ENCODE measurements at places on chromosomes 2 and 18.

DNA sequence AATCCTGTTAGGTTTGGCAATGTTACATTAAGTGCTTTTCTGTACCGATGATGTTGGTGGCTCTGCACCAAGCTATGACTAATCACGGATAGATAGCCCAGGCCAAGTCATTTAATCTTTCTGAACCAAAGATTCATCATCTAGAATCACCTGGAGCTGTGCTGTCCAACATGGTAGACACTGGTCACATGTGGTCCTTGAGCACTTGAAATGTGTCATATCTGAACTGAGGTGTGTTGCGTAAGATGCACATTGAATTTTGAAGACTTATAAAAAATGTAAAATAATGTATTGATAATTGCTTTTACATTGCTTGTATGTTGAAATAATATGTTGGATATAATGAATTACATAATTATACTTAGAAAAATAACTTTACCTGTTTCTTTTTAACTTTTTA is 39.8 kb upstream of the NXPH2 start:
- DNase-seq, result no peak

- no peak for DNase-seq
Observed at GRCh38 chr2:42331569-42332284, 29.3 kb downstream of the COX7A2L start.

DNA sequence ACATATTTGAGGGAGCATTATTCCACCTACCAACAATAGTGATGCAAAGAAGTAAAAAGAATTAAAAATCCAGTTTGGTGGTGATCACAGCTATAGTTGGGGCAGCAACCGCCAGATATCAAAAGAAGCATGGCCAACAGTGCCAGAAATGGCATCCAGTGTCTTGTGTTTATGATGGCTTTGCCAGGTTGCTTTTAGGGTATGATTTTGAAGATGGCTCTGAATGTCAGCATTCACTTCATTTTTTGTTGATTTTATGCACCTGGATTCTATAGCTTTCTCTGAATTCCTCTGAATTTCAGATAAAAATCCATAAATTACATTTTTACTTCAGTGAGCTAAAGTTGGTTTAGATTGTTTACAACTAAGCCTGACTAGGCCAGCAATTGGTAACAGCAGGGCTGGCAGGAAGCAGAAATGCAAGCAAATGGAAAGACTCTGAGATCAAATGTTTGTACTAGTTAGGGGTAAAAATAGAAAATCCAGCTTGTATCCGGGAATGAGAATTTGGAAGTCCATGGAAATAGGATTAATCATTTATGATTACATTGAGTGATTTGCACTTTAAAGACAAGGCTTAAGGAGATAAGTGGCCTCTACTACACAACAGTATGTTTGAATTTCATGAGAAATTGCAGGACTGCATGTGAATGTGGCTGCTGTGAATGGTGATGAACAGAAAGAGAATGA is 40.4 kb downstream of the COL3A1 start:
- DNase-seq, result no peak

GRCh38 chr2:59868981-59869380 is 684.5 kb downstream of the BCL11A start:
- DNase-seq, result no peak

Data from anterior cingulate cortex (tissue), 58 donors.